ENCODE measurements at places on chromosomes 7 and 10.

- H3K4me3 ChIP-seq = no peak overlapping the region
- no peaks in the 10 kb centered on the region for H3K36me3 ChIP-seq
- no peaks in the 10 kb centered on the region for H3K4me1 ChIP-seq
- H3K27ac ChIP-seq = no peak overlapping the region
Measured at GRCh38 chr7:89503281-89503680, 651.0 kb upstream of the STEAP1 start.

- no peak overlapping the region for H3K4me3 ChIP-seq
- DNase-seq = no peak
- H3K27me3 ChIP-seq = no peaks in the 10 kb centered on the region
- H3K27ac ChIP-seq = peak overlapping the region; percentile 21
- peaks cover 45% of the 10 kb centered on the region for H3K4me1 ChIP-seq
Measured at GRCh38 chr10:34758447-34758996, 56.6 kb downstream of the PARD3 start.

- no peak overlapping the region for H3K27ac ChIP-seq
- no peaks in the 10 kb centered on the region for H3K27me3 ChIP-seq
- DNase-seq = no peak
- no peaks in the 10 kb centered on the region for H3K36me3 ChIP-seq
Measured at GRCh38 chr7:7486362-7486761, 49.3 kb downstream of the COL28A1 start.

DNA sequence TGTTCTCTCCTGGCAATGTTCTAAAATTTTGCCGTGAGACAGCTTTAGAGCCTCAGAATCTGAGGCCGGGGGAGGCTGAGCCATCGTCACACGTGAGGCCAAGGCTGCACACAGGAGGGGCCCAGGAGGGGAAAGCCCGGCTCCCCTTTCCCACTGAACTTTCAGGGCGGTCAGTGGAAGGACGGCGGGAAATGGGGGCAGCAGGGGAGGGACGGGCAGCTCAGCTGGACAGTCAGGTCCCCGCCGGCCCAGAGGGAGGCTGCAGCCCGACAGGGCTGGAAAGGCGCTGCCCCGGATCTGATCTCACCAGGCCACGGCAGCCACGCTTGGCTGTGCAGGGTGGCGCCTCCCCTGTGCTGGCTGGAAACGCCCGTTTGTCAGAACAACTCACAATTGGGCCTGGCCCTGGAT is 43.3 kb upstream of the ADGRA1 start:
- H3K36me3 ChIP-seq = no peaks in the 10 kb centered on the region
- H3K27me3 ChIP-seq = peaks cover 8% of the 10 kb centered on the region
- no peak overlapping the region for H3K27ac ChIP-seq
- peaks cover 13% of the 10 kb centered on the region for H3K4me1 ChIP-seq
- DNase-seq = no peak
- H3K4me3 ChIP-seq = no peak overlapping the region

DNA sequence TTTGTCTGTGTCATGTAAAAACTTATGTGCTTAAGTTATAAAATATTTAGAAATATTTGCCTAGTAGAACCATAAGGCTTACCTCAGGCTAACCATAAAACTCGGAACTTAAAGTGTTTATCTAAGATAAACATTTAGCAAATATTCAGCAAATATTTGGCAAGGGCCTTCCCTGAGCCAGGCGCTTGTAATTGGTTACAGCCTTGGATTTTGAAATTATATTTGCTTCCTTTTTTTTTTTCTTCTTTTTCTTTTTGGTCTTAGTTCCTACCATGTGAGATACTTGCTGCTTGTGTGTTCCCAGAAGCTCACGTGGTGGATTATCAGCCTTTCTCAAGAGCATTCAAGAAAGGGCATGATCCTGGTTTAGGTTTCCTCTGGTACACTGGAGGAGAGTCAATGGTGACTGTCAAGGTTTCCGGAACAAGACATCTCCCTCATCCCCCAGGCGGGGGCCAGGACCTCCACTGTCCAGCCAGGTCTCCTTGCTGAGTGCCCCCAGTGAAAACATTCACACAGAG is 5.2 kb upstream of the BRI3 start:
- peak overlapping the region; percentile 84 for H3K27ac ChIP-seq
- H3K36me3 ChIP-seq = no peaks in the 10 kb centered on the region
- H3K4me3 ChIP-seq = no peak overlapping the region
- peaks cover 56% of the 10 kb centered on the region for H3K4me1 ChIP-seq
- H3K27me3 ChIP-seq = no peaks in the 10 kb centered on the region

DNA sequence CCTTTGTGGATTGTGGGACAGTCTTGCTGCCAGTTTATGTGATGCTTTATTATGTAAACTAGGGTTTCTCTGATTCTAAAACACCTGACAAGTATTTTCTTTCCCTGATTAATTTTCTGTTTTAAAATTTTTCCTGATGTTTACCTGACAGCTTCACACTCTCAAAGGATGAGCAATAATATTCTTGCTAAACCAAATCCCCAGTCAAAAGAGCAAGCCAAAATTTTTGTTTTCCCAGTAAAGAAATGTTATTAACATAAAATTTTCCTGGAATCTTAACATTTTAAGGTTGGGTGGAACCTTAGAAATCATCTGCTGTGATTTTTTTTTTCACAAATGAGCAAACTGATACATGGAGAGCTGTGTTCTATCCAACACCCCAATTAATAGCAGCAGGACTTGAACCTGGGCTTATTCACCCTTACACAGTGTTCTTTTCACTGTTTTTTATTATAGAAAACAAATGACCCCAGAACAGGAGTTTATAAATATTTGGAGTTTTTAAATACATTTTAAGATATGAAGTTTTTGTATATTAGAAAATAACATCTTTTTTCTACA is 185.2 kb upstream of the VIPR2 start:
- H3K36me3 ChIP-seq = no peaks in the 10 kb centered on the region
- DNase-seq = no peak
- H3K4me1 ChIP-seq = no peaks in the 10 kb centered on the region
- no peak overlapping the region for H3K4me3 ChIP-seq
- no peaks in the 10 kb centered on the region for H3K27me3 ChIP-seq
- no peak overlapping the region for H3K27ac ChIP-seq

- H3K36me3 ChIP-seq = no peaks in the 10 kb centered on the region
- peak overlapping the region; percentile 21 for H3K27ac ChIP-seq
- DNase-seq = no peak
- H3K4me3 ChIP-seq = no peak overlapping the region
- H3K27me3 ChIP-seq = no peaks in the 10 kb centered on the region
Measured at GRCh38 chr7:17139081-17139480, 159.4 kb upstream of the AHR start.

DNA sequence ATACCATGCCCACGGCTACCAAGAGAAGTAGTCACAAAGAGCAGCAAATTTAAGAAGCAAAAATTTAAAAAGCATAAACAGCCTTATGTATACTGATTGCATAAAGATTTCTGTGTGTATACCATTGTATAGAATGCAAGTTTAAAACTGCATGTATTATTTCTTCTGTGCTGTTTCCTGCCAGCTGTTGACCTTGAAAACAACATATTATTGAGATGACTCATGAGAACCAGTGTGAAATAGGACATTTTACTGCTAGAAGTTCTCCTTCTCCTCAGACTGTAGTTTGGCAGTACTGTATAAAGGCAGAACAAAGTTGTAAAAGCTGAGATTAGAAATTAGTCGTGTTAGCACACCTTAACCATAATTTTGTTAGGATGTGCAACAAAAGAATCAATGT is 42.3 kb upstream of the SGCE start:
- no peaks in the 10 kb centered on the region for H3K36me3 ChIP-seq
- no peak overlapping the region for H3K4me3 ChIP-seq
- peaks cover 13% of the 10 kb centered on the region for H3K4me1 ChIP-seq
- no peak overlapping the region for H3K27ac ChIP-seq
- H3K27me3 ChIP-seq = no peaks in the 10 kb centered on the region
- DNase-seq = no peak

GRCh38 chr10:7826971-7827370 is 8.7 kb downstream of the TAF3 start:
- H3K4me3 ChIP-seq = no peak overlapping the region
- DNase-seq = peak; percentile 79
- H3K27ac ChIP-seq = no peak overlapping the region
- no peaks in the 10 kb centered on the region for H3K36me3 ChIP-seq
- H3K27me3 ChIP-seq = no peaks in the 10 kb centered on the region

DNA sequence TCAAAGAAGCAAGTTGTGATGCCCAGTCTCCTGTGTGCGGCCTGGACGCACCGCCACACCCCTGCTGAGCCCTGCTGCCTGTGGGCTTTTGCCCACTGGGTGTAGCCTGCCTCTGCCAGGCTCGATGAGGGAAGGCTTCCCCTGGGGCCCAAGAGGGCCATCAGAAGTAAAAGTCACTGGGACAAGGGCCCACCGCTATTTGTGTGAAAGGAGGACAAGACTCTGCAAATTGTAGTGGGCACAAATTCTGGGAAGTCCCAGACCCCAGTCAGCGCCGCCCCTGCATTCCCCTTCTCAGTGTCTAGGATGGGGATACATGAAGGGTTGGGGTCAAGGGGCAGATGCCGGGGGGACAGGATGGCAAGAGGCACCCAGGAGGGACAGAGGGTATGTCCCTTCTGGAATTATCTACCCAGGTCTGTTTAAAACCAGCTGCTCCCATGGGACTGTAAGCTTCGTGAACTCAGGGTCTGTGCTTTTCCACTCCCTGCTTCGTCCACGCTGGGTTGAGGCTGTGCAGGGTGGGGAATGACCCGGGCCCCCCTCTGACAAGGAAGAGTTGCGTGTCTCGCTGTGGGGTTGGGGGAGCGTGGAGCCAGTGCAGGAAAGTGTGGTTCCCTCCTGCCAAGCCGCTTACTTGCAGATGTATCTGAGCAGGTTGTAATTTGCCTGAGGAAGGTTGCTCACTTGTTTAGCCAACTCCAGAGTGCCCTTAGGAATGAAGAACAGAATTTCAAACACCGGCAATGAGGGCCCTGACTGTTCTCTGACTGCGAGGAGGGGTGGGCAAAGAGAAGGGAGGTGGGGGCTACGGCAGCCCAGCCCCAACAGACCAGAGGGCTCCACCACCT is 147.2 kb downstream of the MAPK8 start:
- DNase-seq = peak; percentile 6
- peaks cover 10% of the 10 kb centered on the region for H3K4me1 ChIP-seq
- H3K4me3 ChIP-seq = no peak overlapping the region
- no peaks in the 10 kb centered on the region for H3K36me3 ChIP-seq

- no peak for DNase-seq
- H3K4me1 ChIP-seq = peaks cover 14% of the 10 kb centered on the region
- no peaks in the 10 kb centered on the region for H3K27me3 ChIP-seq
- H3K4me3 ChIP-seq = no peak overlapping the region
Measured at GRCh38 chr7:77788327-77788902, 9.8 kb downstream of the TMEM60 start.

- no peaks in the 10 kb centered on the region for H3K27me3 ChIP-seq
- H3K27ac ChIP-seq = no peak overlapping the region
- no peak overlapping the region for H3K4me3 ChIP-seq
- H3K4me1 ChIP-seq = no peaks in the 10 kb centered on the region
- no peaks in the 10 kb centered on the region for H3K36me3 ChIP-seq
Measured at GRCh38 chr7:68663392-68663791, 934.9 kb upstream of the AUTS2 start.

DNA sequence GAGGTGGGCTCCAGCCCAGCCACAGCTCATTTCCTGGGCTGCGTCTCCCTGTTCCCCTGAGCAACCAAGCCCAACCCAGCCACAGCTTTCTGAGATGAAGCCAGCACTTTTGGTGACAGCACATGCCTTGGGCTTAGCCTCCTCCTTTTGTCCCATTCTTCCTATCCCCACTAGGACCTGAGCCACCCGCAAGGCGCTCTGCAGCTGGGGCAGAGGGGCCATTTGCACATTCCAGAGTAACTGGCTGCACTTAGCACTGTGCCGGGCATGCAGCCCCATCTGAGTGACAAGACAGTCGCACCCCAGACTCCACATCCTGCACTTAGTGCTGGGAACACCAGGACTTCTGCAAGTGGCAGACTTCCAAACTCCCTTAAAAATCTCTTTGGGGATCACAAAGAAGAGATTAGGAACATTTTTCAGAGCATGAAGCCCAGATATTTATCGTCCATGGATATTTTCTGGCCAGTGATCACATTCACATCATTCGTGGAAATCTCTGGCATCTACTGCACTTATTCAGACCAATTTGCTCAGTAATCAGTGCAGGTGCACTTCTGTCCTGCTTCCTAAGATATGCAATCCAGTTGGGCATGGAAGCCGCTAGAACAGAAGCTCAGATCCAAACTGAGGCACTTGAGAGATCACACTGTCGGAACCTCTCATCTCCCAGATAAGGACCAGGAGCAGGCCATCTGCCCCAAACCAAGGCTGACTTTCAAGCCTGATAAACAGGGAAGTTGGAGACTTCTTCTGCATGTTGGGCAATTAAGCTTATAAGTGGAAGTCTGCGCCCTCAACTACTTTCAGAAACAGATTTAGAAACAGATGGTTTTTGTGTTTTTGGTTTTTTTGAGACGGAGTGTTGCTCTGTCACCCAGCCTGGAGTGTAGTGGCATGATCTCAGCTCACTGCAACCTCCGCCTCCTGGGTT is 26.4 kb downstream of the CHST15 start:
- H3K4me3 ChIP-seq = no peak overlapping the region
- no peaks in the 10 kb centered on the region for H3K36me3 ChIP-seq
- H3K4me1 ChIP-seq = peaks cover 40% of the 10 kb centered on the region
- H3K27me3 ChIP-seq = no peaks in the 10 kb centered on the region

DNA sequence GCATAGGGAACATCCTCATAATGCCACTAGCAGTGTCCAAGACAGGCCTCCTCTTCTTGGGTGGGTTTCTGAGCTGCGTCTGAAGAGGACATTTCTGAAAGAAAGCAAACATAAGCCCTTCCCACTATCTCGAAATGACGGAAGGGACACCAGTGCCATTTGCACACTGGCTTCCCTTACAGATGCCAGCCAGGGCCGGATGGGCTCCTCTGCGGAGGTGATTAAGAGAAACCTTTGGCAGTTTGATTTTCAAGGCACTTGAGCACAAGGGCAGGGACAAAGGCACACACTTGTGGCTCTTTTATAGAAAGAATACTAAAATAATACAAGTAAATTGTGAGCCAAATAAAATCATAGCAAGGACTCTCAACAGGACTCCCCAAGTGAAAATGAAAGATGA is 106.6 kb upstream of the CELF2 start:
- no peak for DNase-seq
- no peaks in the 10 kb centered on the region for H3K36me3 ChIP-seq
- H3K4me3 ChIP-seq = no peak overlapping the region
- no peaks in the 10 kb centered on the region for H3K4me1 ChIP-seq
- H3K27ac ChIP-seq = no peak overlapping the region

DNA sequence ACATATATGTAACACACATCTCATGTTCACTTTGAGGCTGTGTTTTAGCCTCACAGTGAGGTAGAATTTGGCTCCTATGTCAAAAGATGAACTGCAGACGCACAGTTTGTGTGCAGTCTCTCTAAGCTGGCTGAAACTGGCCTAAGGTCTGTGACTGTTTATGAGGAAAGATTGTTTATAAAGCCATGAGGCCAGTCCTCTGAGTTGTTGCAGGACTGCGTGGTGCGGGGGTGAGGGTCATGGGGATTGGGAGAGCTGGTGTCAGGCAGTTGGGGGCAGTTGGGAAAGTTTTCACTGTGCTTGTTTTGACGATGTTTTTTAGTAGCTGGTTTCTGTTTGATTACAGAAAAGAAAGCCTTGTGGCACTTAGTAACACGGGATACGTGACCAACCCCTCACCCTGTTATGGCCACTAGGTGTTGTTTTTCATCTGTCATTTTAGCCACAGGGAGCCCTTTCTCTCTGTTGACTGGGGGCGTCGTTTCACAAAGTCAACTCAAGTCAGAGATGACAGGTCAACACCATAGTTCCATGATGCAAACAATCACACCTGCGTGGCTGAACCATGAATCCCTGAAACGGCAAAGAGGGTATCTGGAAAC is 310.9 kb downstream of the CCDC3 start:
- no peak overlapping the region for H3K27ac ChIP-seq
- H3K27me3 ChIP-seq = no peaks in the 10 kb centered on the region
- H3K4me1 ChIP-seq = peaks cover 8% of the 10 kb centered on the region
- no peak overlapping the region for H3K4me3 ChIP-seq

GRCh38 chr10:127485153-127485857 is 63.8 kb upstream of the NPS start:
- peaks cover 27% of the 10 kb centered on the region for H3K4me1 ChIP-seq
- no peaks in the 10 kb centered on the region for H3K27me3 ChIP-seq
- no peaks in the 10 kb centered on the region for H3K36me3 ChIP-seq
